Sciatic nerve (tissue), 2 donors: ENCODE measurements at places on chromosomes 12 and 14. TPM values are rescaled to one million over a fixed set of nuclear protein-coding genes. Genes with fewer than 3 reads are reported as not detected.

DNA sequence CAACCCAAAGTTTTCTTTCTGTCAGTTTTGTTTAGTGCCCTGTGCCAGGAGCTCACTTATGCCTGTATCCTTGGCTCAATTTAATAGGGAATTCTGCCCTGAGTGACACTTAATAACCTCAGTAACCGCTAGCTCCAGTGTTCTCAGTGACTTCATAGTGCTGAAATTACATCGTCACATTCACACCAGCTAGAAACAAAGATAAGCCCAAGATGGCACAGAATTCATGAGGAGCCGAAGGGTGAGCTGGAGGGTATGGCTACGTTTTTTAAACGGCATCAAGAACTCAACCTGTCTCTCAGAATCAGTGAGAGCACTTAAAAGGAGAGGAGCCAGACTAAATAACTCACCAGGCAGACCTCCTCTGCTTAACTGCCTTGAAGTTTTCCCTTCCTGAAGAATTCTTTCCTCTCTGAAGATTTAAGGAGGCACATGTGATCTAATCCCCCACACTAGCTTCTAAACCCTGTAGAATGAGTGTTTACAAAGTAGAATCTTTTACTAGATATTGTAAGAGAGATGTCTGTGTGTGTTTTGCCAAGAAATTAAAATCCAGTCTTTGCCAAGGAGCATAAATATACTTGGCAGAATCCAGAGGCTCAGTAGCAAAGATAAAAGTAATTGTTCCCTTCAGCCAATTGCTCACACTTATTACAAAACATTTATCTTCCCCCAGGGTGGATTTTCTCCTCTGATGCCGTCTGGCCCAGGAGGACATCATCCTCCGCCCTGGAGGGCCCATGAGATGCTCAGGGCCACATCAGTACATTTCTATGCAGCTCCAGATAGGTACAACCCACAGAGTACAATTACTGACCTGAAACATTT, 37.3 kb downstream of the PTGER2 start:
- no peak for DNase-seq

DNA sequence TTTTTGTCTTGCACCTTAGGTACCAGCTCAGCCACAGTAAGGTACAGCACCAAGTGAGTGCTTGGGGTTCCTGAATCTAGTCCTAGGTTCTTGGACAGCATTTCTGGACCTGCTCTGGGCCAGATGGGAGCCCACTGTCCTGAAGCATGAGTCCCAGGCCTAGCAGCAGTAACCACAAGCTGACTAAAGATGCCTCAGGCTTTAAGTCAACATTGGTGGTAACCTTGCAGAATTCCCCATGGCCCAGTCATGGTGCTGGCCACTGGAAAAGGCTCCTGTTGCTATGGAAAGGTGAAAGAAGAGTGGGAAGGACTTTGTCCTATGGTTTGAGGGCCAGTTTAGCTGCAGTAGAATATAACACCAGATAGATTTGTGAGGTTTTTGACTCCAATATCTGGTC, 86.9 kb upstream of the CLEC14A start:
- no peak for DNase-seq

GRCh38 chr12:116201908-116202307, 75.6 kb downstream of the MED13L start:
- DNase-seq, result no peak

Gene CKAP4
- 30.3 TPM for total RNA-seq

GRCh38 chr12:122481861-122482260, 18.9 kb downstream of the ZCCHC8 start:
- DNase-seq, result no peak

DNA sequence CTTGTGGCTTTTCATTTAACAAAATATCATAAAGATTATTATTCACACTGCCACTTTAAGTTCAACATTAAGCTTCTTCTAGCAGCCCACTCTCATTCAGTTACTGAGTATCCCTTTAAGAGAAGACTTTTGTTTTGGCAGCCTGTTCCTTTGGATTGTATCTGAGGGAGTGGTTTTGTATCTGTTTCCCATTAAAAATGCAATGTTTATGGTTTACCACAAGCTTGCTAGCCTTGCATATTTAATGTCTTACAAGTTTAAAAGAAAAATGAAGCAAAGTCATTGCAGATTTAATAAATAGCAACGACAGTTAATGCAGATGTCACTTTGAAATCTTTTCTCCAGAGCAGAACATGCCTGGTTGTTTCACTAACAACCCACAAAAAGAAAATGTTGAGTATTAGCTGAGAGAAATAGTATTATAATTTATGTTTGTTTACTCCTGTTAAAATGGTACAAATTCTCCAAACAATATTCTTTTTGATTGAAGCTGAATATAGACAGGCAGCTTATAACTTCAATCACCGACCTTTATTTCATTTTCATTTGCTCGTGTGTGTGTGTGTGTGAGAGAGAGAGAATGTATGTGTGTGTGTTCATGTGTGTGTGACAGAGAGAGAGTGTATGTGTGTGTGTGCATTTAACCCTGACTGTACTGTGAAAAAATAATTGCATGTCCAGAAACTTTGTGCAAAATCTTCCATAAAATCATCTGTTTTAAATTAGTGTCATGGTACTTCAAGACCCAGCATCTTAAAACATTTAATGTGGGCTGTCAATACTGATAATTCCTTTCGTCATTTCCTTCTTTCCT, 1.8 kb downstream of the DCN start:
- no peak for DNase-seq

Gene MYO1A
- total RNA-seq, result 0.36 TPM

DNA sequence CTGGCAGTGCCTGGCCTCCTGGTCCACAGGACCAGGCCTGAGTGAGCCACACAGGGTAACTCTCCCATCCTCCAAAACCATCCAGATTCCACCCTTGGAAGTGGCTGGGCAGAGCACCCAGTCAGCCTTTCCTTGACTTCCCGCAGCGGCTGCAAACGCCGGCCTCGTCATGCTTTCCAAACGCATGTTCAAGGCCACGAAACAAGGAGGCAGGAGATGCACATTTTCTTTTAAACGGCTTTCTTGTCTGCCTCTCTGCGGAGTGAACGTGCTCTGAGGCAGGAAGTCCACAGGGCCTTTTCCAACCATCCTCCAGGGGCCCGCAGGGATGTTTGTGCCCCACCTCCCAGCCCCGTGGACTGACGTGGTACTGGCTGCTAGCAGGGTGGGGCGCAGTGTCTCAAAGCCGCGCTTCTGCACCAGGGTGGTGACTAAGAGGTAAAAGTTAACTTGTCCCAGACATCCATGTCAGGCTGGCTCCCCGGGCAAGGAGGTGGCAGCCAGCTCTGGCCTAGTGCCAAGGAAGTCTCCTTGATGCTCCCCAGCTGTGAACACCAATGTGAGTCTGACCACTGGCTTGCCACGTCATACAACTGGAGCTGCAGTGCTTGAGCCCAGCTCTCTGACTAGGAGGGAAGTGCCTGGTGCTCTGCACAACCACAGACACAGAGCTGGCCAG, 45.0 kb downstream of the KCNA5 start:
- no peak for DNase-seq

GRCh38 chr12:52715416-52715815, 12.1 kb upstream of the KRT77 start:
- no peak for DNase-seq

Gene MDGA2
- not detected for total RNA-seq

DNA sequence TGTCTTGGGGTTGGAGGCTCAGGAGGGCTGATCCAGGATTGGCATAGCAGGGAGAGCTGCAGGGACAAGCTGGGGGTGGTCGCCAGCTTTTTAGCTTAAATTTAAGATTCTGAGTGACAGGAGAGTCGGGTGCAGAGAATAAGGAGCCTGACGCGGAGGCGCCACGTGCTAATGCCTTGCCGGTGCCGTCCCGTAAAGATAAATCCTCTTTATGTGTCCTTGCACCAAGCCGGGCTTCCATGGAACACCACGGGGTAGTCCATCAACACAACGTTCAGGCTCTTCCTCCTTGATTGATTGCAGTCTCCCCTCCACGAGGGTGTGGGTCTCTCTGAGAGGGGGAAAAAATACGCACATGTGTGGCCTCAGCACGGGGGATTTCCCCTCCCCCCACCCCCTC, 3.9 kb downstream of the DLK1 start:
- no peak for DNase-seq

- DNase-seq, result no peak
Observed at GRCh38 chr14:28902930-28903329, 136.3 kb downstream of the FOXG1 start.

DNA sequence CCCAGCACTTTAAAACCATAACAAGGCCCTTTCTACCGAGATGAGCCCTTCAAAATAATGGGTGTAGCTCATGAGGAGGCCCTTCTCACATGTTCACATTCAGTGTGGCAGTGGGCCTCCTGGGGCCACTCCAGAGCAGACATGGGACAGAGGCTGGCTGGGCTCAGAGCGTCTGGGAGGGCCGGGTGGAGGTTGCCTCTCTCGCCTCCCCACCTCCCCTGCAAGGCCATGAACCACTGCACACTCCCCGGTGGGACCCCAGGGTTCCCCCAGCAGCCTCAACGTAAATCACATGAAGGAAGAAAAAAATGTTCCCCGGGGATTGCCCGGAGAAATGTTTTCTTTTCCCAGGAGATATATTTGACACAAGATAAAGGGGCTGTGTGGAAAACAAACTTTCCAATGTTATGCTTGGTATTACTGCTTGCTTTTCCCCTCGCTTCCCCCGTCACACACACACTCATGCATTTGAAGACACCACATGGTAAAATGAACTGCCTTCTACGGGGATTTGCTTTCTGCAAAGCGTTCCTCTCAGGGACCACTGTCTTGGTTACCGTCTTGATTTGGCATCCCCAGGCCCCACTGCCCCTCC, 190.7 kb upstream of the CCND2 start:
- no peak for DNase-seq

DNA sequence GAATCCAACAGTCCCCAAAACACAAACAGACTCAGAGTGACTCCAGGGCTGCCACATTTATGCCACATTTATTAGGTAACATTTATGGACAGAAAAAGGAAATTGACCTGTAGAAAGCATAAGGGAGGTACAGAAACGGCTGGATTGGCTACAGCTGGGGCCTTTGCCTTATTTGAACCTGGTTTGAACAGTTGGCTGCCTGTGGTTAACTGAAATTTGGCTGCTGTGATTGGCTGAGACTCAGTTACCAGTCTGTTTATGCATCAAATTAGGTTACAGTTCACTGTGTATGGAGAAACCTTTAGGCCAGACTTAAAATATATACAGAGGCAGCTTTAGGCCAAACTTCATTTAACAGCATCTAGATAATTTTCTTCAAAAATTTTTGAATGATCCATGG, 27.8 kb upstream of the PCNX1 start:
- DNase-seq, result no peak

- no peak for DNase-seq
Observed at GRCh38 chr14:90629471-90629870, 186.8 kb downstream of the TTC7B start.

GRCh38 chr12:112589275-112589674, 170.5 kb downstream of the PTPN11 start:
- DNase-seq, result no peak

- DNase-seq, result no peak
Observed at GRCh38 chr12:42961395-42961794, 371.8 kb upstream of the PRICKLE1 start.

- DNase-seq, result no peak
Observed at GRCh38 chr12:14394317-14395073, 29.0 kb downstream of the ATF7IP start.

GRCh38 chr12:99170461-99170860, 477.1 kb upstream of the GARIN6 start:
- no peak for DNase-seq

Gene FAM181A
- not detected for total RNA-seq

DNA sequence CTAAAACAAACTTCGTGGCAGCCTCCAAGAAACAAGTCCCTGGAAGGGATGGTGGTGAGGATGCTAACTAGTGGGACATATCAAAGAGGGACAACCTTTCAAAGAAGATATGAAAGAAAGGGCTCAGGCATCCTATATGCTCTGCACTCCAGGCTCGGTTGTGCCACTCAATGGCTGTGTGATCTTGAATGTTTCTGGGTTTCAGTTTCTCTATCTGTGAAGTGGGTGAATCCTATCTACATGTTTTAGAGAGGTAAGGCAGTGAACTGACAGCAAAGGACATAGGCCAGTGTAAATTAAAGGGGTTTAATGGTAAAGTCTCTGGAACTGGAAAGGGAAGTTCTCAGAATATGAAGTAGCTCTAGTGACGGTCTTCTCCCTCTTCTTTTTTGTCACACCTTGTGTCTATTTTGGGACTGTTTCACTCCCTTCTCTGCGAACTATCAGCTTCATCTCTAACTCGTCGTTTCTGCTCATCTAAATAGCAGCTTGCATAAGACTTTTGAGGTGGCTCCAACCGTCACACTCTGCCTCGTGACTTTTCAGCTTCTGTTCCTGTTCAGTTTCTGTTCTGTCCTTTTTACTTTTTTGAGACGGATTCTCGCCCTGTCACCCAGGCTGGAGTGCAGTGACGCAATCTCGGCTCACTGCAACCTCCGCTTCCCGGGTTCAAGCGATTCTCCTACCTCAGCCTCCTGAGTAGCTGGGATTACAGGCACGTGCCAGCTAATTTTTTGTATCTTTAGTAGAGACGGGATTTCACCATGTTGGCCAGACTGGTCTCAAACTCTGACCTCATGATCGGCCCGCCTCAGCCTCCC, 273.6 kb downstream of the SUDS3 start:
- no peak for DNase-seq

GRCh38 chr12:54701940-54702592, 53.9 kb upstream of the DCD start:
- DNase-seq, result no peak

- no peak for DNase-seq
Observed at GRCh38 chr14:31024010-31024480, 1.4 kb upstream of the AP4S1 start.

GRCh38 chr12:6317693-6318439, 7.4 kb downstream of the PLEKHG6 start:
- DNase-seq, result no peak

- DNase-seq, result peak; percentile 66
Observed at GRCh38 chr12:104742551-104743201, 215.4 kb downstream of the SLC41A2 start.

Gene CIROP
- not detected for total RNA-seq

Gene RTN1
- total RNA-seq, result 5.4 TPM
